Cortex of kidney (tissue), 1 donor: ENCODE measurements at places on chromosomes 13 and 19.

DNA sequence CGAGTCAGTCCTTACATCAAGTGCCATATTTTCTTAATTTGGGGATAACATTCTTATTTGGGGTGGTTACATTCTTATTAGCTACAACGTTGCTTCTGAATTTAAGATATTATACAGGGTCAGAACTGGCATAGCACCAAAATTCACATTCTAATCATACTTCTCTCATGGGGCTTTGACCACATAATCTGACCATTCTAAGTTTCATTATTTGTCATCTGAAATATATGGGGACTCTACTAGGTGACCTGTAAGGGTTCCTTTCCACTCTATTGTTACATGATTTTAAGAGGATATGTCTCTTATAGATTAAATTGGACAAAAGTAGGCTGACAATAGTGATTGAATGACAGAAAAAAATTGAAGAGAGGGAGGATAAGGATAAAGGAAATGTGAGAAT, 536.5 kb downstream of the KCTD12 start:
- DNase-seq, result no peak

DNA sequence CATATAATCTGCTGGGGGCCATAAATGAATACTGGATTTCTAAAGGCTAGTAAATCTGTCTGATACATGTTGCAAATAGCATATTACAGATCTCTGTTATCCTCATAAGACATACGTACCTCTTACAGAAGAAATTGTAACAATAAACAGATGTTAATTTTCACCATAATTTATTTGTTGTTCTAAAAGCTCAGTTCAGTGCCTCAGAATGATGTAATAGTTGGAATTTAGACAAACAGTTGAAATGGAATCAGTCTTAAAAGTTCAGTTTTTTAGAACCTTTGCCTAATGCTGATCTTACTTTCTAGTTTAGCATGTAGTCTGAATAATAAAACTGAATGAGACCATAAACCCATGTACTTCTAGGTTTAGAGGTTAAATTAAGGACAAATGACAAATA, 43.1 kb downstream of the B3GLCT start:
- no peak for DNase-seq

- no peak for DNase-seq
Measured at GRCh38 chr13:78742659-78743058, 83.7 kb upstream of the OBI1 start.

DNA sequence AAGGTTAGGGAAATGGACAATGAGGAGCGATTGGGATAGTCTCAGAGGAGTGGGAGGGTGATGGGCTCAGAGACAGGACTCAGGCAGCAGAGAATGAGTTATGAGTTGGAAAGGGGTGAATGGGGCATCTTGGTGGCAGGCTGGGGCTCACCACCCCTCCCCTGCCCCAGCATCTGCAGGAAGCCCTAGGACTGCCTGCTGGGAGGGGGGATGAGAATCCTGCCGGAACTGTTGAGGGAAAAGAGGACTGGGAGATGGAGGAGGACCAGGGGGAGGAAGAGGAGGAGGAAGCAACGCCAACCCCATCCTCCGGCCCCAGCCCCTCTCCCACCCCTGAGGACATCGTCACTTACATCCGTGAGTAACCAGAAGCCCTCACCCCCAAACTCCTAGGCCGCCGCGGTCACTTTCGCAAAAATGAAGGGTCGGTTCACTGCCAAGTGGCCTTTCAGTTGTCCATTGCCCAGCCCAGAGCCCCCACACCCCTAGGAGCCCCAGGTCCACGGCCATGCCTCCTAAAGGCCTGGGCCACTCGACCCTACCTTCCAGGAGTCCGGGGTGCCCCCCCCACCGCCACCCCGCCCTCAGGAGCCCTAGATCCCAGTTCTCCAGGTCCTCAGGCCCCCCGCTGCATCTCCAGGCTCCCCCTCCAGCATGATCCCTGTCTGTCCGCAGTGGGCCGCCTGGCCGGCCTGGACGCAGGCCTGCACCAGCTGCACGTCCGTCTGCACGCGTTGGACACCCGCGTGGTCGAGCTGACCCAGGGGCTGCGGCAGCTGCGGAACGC, 764 bp downstream of the CLEC11A start:
- no peak for DNase-seq

DNA sequence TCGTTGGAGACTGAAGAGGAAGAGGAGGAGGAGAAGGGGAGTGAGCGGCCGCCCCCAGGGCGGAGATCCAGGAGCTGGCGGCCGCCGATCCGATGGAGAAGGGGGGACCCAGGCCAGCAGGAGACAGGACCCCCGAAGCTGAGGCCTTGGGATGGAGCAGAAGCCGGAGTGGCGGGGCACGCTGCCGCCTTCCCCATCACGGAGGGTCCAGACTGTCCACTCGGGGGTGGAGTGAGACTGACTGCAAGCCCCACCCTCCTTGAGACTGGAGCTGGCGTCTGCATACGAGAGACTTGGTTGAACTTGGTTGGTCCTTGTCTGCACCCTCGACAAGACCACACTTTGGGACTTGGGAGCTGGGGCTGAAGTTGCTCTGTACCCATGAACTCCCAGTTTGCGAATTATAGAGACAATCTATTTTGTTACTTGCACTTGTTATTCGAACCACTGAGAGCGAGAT, 1.8 kb downstream of the GADD45B start:
- no peak for DNase-seq

GRCh38 chr13:50299546-50300249, 284.5 kb downstream of the KCNRG start:
- DNase-seq, result no peak

DNA sequence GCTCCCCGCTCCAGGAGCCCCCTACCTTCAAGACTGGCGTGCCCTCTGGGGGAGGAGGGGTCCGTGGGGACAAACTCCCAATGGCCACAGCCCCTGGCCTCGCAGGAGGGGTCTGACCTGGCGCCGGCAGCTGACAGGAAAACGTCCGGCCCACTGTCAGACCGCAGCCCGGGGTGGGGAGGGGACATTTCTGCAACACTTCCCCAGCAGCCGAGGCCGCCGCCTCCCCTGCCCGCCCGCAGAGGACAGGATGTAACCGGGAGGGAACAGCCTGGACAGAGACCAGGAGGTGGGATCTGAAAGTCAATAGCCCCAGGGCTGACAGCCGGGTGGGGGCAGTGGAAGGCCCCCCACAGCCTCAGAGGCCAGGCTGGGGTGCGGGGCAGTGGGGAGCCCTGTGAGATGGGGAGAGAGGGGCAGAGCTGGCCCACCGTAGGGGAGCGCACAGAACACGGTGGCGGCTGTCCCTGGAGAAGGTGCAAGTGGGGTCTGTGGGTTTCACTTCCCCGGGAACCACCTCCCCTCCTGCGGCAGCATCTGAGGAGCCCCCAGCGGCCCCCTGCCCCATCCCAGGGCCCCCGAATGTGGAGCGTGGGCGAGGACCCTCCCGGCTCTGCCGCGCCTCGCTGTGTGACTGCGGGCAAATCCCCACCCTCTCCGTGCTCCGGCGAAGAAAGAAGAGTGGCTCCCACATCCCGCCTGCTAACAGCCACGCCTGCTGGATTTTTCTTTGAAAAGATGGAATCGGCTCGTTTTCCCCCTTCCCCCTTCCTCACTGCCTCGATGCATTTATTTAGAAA, at the start of gene PEAK3:
TSS of gene PEAK3 (minus strand) at position 114 of the 800 bp plus-strand sequence. CDS start 1,244 bp downstream, outside the sequence.
- DNase-seq, result no peak

DNA sequence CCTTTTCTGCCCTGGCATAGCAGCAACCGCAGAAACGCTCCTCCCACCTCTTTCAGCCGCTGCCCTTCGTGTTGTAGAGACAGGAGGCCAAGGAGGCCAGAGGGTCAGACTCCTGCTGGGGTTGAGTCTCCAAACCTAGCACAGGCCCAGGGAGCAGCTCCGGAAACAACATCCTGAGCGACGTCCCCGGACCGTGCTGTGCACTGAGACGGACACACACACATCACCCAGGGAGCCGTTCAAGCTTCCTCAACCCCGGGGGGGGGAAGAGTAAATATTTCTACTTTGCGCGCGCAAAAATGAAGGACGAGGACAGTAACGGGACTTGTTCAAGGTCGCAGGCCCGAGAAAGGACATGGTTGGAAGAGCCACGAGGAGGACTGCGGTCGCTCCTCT, 657 bp downstream of the ZNF550 start:
- DNase-seq, result no peak

- DNase-seq, result no peak
Measured at GRCh38 chr13:47134939-47135489, 238.2 kb upstream of the HTR2A start.

DNA sequence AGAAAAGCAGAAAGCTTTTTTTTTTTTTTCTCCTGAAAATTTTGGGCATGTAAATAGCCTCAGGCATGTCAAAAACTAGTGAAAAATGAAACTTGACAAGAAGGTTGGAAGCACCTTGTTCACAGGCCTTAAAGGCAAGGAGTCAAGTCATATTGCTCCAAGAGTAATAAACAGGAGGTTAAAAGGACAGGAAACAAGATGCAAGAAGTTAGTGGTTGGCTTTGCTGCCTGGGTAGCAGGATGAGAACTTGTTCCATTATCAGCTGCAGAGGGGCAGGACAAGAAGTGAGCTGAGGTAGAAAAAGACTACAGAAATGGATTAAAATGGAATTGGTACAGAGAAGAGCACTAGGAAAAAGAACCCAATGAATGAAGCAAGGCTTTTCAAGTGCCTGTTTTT, 242.6 kb downstream of the DCT start:
- DNase-seq, result no peak

- no peak for DNase-seq
Measured at GRCh38 chr19:27774827-27775226, 1438.1 kb downstream of the UQCRFS1 start.

GRCh38 chr13:40605573-40605972, 60.9 kb downstream of the FOXO1 start:
- no peak for DNase-seq

DNA sequence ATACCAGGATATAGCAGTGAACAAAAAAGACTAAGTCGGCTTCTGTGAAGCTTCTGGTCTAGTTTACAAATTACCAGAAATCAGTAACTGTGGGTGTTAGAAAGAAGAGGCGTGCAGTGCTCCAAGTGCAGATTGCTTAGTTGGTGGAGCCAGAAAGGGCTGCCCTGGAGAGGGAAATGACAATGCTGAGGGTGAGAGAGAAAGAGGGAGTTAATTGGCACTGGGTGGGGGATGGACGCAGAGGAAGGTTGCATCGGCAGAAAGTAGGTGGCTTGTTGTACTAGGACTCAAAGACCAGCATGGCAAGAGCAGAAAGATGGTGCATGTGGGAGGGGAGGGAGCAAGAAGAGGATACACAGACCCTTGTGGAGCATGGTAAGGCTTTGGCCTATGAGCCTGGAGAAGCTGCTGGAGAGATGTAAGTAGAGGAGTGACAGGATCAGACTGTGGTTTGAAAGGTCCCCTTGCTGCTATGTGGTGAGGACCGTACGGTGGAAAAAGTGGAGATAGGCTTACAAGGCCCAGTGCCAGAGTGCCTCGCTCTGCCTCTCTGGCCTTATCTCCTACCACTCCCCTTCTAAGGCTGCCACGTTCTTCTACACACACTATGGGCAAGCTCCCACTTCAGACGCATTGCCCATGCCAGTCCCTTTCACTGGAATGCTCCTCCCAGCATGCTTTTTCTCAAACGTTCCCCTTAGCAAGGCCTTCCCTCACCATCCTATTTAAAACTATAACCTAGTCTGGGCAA, 13.5 kb downstream of the SMG9 start:
- no peak for DNase-seq

- DNase-seq, result no peak
Measured at GRCh38 chr19:15354566-15355296, 22.4 kb upstream of the BRD4 start.
